ENCODE measurements at places on chromosomes 4 and X.

DNA sequence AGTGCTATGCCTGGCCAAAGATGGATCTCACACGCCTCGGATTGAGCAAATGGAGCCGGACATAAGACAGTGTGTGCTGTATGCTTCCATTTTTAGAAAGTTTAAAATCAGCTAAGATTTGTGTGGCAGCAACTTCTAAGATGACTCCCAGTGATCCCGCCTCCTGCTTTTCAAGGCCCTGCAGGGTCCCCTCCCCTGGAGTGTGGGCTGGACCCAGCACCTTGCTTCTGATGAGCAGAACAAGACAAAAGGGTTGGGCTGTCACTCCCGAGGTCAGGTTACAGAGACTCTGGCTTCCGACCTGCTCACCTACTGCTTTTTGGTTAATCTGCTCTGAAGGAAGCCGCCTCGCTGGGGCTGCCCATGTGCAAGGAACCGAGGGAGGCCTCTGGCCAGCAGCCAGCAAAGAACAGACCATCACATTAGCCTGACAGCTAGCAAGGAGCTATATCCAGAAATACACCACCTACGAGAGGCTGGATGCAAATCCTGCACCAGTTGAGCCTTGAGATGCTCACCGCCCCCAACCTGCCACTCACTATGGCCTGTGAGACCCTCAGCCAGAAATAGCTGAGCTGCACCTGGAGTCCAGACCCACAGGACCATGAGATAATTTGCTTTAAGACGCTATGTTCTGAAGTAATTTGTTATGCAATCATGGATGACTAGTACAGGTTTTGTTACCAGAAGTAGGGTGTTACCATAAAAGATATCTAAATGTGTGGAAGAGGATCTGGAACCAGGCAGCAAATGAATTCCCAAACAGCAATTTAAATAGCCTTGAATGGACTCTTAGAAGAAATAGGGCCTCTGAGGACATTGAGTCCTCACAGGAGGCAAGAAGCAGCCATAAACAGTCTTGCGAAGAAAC lies 47.6 kb downstream of the CRMP1 start:
- no peak for DNase-seq

- no peak for DNase-seq
Observed at GRCh38 chrX:24333371-24333770, 19.5 kb upstream of the SUPT20HL2 start.

DNA sequence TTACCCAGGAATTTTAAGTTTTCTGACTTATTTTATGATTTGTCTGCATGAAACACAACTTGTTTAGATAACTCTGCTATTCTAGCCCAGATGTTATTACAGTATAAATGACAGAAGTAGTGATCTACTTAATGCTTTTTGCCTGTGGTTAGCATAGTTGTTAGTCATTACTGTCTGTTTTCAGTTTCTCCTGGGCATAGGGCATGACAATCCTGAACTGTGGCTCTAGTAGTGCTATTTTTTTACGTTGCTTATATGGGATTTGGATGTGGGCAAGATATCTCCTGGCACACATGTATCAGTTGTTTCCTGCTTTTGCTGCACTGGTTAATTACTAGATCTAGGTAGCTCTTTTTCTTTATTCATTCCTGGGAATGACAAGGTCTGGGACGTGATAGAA lies 1005.8 kb downstream of the PCDH18 start:
- DNase-seq, result no peak

- no peak for DNase-seq
Observed at GRCh38 chr4:6153874-6154273, 46.5 kb downstream of the JAKMIP1 start.

GRCh38 chrX:79176028-79176427 lies 31.5 kb downstream of the GPR174 start:
- DNase-seq, result no peak

- no peak for DNase-seq
Observed at GRCh38 chr4:1783970-1784369, 9.1 kb upstream of the FGFR3 start.

DNA sequence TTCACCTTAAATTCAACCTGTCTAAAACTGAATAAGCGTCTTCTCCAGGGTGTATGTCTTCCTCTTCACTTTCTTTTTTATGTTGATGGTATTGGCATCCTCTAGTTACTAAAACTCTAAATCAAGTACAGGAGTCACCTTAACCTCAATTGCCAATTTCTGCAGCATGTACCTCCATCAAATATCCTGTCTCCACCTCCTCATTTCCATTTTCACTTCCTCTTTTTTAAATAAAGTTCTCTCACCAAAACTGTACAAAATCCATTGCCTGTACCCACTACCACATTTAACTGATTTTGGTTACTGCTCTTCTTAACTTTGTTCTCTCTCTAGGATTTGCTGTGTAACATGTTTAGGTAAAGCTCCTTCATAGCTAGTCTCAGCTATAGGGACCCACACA lies 9.2 kb upstream of the NPFFR2 start:
- no peak for DNase-seq

- DNase-seq, result no peak
Observed at GRCh38 chr4:88352062-88352740, 26.5 kb upstream of the HERC6 start.

DNA sequence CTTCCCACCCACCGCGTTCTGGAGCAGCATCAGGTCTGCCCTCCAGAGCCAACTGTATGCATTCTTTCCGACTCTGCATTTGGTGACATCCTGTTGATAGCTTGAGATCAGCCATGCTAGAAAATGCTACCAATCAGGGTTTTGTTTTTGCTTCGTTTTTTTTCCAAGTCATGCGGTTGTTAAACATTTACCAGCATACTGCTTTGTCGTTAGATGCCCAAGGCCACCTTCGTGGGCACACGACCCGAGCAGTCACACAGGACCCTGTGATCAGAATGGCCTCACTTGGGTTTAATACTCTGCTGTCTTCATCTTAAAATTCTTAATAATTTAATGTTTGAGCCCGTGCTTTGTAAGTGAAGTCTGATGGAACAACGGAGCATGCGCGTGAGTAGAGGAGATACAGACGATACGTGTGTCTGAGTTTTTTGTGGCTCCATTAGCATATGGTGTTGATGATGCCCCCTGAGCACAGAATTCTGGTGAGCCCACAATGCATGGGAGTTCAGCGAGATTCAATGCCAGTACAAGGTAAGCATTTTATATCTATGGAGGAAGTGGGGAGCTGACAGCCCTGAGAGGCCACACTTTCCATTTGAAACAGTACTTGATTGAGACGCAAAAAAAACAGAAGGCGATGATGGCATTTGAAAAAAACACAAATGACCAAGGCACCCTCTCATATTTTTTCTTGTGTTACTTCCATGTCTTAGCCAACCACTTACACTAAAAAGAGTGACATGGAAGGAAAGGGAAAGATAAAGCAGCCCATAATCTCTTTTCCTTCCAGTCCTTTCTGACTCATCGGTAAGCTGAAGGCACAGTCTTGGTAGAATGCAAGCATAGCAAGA lies 323.6 kb downstream of the BCOR start:
- DNase-seq, result peak; percentile 66

- DNase-seq, result peak; percentile 67
Observed at GRCh38 chrX:71910986-71911730, 513 bp downstream of the NHSL2 start.

DNA sequence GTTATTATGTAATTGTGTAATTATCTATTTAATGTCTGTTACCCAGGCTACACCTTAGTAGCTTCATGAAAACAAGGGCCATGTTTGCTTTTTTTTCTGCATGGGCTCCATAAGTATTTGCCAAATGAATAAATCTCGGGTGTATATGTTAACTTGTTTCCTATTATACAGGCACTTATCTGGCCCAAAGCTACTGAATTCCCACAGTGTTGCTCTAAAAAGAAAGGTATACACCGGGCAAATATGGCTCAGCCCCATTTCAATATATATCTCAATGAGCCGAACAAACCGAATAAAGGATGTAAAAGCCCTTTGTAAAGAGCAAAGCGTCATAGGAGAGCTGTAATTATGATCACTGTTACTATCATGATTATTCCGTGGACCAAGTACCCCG lies 767 bp downstream of the PAQR3 start:
- DNase-seq, result no peak

- DNase-seq, result no peak
Observed at GRCh38 chr4:16124232-16124631, 40.4 kb upstream of the PROM1 start.

DNA sequence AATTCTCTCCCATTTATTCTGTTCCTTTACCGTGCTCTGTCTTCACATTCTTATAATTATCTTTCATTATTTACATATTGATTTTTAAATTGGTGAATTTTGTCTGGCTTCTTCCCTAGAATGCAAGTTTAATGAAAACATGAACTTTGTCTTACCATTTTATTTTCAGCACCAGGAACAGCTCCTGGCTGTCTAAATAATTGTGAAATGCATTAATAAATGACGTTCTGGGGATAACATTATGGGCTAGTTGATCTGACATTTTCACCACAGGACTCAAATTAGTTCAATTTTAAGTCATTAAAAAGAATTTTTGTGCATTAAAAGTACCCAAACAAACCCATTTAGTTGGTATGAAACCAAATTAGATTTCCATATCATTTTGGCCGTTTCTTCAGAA lies 97.5 kb downstream of the KCTD8 start:
- no peak for DNase-seq

GRCh38 chr4:18057821-18058533 lies 36.4 kb upstream of the LCORL start:
- DNase-seq, result no peak

DNA sequence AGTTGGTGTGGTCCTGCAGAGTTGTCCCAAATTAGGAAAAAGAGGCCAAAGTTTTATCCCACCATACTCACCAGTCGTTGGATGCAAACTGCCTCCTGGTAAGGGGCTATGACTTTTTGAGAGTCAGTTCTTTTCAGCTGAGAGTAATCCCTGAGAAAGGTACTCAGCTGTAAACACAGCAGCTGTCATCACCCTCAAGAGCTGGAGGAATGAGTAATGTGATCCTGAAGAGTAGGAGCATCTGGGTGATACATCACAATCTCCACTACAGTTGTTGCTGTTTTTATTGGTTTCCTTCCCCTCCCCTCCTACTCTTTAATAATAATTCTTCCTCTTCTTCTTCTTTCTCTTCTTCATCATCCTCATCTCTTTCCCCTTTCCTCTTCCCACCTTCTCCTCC lies 5.7 kb downstream of the MAGEE1 start:
- DNase-seq, result no peak

DNA sequence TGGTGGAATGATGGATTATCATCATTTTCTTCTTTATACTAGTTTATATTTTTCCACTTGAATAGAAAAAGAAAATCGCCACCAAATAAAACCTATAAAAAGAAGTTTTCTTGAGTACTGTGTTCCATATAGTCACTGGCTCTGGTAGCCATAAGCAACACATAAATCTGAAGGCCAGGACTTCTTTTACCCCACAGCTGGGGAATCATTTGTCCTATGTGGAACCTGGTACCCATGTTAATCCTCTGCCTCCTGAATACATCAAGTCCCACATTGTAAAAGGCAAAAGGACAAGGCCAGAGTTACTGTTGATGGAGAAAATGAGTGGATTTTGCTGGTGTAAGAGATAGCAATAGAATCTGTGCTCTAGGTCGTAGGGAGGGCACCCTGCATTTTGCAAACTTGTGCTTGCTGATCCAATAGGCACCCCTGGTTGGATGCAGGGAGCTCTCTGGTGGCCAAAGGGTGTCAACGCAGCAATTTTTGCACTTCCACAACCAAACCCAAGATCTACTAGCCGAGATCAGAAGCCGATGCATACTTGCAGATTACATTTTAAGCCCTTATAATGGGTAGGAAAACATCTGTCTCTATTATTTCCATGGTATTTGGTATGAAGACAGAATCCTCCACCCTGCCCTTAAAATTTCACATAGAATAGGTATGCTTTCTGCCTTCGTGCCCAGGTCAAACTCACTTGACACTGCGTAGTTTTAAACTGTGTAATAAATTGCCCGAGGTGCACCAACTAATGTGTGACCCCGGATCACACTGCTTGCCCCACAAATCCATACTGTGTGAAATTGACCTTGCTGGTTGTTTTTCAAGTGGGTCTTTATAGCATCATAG lies 146.2 kb upstream of the SCML1 start:
- no peak for DNase-seq

- DNase-seq, result no peak
Observed at GRCh38 chrX:29634516-29634915, 580.8 kb upstream of the MAGEB2 start.

GRCh38 chr4:189341881-189342280 lies 598.8 kb upstream of the FRG1 start:
- no peak for DNase-seq

DNA sequence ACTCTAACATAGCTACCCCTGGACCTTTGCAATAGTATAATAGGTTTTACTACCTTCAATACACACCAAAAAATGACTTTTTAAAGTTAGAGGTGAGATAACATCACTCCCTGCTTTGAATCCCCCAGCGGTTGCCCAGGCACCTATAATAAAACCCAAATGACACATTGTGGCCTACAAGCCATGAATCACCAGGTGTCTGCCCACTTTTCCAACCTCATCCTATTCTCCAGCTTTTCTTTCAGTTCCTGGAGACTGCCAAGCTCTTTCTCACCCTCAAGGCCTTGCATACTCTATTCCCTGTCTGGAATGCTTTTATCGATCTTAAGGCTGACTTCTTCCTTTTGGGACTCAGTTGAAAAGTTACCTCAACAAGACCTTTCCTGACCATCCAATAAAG lies 16.4 kb upstream of the PRSS48 start:
- DNase-seq, result no peak

DNA sequence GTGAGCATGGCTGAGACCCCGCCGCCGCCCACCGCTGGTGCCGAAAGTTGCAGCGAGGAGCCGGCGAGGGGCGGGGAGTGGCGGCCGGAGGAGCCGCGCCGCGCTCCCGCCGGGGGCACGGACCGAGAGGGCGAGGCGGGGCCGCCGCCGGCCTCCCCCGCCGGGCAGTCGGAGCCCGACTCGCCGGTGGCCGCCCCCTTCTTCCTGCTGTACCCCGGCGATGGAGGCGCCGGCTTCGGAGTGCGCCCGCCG lies 16.5 kb downstream of the UTP3 start:
- DNase-seq, result no peak

- DNase-seq, result no peak
Observed at GRCh38 chrX:78595901-78596502, 63.1 kb downstream of the RTL3 start.

GRCh38 chr4:41358647-41359421 lies 102.1 kb downstream of the UCHL1 start:
- DNase-seq, result no peak

- no peak for DNase-seq
Observed at GRCh38 chr4:185931986-185932385, 120.0 kb upstream of the SORBS2 start.

- DNase-seq, result no peak
Observed at GRCh38 chr4:184286358-184286757, 68.7 kb upstream of the ENPP6 start.

GRCh38 chrX:153646620-153647373 lies at the start of gene DUSP9:
TSS of gene DUSP9 (plus strand) at chrX:153647203. CDS start at chrX:153647954, 751 bp downstream.
- DNase-seq, result peak; percentile 62

GRCh38 chrX:13341491-13342101 lies 21.7 kb upstream of the ATXN3L start:
- DNase-seq, result no peak

DNA sequence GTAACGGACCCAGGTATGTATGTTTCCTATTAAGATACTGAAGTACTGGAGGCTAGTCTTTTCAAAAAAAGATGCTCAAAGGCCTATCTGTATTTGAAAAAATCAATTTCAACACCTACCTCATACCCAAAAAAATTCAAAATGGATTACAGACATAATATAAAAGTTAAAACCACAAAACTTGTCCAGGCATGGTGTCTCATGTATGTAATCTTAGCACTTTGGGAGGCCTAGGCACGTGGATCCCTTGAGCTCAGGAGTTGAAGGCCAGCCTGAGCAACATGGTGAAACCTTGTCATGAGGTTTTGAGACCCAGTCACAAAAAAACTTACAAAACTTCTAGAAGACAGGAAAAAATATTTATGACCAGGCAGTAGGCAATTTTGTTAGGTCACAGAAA lies 16.7 kb downstream of the RBMX start:
- no peak for DNase-seq
